ENCODE measurements at places on chromosomes 12 and 14.

GRCh38 chr14:97625477-97625876 is 828.3 kb downstream of the VRK1 start:
- no peak for DNase-seq

GRCh38 chr12:106601031-106601430 is 18.2 kb downstream of the RFX4 start:
- no peak for DNase-seq

DNA sequence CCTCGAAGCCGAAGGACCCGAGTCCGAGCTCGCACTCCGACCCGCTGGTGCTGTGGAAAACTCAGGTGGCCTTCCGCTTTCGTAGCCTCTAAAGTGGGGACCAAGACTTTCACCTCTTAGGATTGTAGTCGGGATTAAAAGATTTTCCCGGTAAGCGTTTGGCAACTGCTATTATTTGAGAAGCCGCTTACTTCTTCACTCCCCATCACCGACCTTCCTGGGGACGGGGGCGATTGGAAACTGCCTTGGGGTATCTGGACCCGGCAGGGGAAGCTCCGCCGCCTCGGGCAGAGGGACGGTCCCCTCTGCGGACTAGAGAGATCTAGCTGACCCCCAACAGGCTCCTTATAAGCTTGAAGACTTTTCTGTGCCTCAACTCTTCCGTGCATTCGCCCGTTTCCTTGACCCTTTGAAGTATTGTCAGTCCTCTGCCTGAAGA is 659 bp downstream of the TRAFD1 start:
- no peak for DNase-seq

DNA sequence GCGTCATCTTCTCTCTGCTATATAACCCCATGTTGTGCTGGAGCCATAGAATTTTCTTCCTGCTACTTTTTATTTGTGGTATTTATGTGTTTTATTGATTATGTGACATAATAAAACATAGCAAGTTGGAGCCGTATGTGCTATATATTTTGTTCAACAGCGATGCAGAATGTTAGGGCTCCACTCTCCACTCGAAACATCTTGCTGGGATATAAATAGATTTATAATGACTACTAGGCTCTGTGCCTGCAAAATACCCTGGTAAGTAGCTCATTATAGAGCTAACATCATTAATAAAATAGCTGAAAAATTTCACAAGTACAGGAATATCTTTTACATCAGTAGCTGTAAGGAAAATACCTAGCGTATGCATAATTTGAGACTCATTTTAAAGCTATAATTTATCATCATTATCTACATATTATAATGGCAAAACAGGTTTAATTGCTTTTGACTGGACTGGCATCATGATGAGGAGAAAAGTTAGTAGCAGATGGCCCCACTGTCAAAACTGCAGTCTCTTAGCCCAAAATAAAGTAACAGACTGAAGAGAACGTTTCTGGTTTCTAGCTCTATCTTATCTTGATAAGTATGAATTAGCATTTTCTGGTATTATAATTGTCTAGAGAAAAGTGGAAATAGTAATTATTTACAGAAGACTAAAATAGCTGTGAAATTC is 263.0 kb downstream of the NEDD1 start:
- DNase-seq, result no peak

- DNase-seq, result no peak
Measured at GRCh38 chr12:52148464-52149181, 43.2 kb downstream of the KRT80 start.
